ENCODE measurements at places on chromosomes 6 and 20.

DNA sequence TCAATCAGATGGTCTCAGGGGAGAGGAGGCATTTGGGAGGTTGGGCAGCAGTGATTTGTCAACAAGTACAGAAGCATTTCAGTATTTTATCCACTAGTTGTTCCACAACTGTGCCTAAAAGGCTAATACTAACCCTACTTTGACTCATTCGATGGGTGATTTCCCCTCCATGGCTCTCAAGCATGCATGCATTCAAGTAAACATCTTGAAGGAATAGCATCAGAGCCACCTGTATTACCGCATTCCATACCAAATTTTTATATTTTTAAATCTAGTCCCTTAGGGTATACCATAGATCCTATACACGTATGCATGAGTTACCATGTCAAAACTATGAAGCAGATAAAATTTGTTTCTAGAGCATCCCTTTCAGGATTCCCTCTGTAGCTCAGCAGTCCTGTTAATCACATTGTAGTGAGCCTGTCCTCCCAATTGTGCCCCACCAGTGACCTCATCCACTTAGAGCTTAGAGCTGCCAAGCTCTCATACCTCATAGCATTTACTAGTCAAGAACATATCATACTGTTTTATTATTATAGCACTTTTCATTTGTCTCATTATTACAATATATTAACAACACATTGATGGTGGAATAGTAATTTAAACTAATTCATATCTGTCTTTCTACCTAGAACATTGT is 213.8 kb downstream of the LAMA2 start:
- DNase-seq = no peak

DNA sequence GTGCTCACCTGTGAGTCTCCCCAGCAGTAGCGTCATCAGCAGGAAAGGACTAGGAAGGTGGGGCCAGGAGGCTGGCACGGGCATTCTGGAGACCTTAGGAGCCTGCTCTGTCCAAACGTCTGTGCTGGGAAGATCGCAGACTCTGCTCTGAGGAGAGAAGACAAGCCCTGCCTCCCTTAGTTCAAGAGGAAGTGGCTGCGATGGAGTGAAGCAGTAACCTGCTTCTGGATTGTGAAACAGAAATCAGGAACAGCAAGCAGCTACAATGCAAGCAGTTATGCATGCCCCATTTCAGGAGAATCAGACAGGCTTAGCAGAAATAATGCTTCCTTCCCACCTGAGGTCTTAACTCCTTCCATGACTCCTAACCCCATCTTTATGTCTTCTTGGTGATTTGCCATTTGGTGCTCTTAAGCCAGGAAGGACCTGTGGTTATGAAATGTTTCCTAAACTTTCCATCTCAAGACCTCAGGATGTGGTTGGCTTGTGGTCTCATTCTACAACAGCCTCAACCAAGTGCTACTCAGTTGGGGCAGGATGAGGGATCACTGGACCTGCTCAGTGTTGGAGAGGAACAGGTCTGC is at the start of gene SIRPB1:
Gene SIRPB1 (minus strand): TSS at position 149 of the 584 bp plus-strand sequence. CDS start 65 bp downstream, at position 84.
- peak; percentile 7 for DNase-seq

GRCh38 chr6:77561768-77562314 is 91.0 kb upstream of the MEI4 start:
- no peak for DNase-seq

DNA sequence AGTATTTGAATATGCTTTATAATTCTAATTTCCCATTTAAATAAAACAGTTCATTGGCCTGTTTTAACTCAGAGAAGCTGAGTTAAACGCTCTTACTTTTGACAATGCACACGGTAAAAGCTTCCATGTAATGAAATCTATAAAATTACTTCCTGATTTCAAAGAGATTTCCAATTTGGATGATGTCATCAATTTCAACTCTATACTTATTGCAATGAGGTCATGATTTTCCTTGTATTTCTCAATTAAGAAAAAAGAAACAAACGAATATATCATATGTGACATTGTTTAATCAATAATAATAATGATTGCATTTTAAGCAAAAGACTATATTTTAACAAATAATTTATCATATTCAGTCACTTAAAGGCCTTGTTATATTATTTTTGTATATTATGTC is 926.1 kb upstream of the MANEA start:
- no peak for DNase-seq

GRCh38 chr6:145609521-145609920 is 125.8 kb downstream of the EPM2A start:
- no peak for DNase-seq

DNA sequence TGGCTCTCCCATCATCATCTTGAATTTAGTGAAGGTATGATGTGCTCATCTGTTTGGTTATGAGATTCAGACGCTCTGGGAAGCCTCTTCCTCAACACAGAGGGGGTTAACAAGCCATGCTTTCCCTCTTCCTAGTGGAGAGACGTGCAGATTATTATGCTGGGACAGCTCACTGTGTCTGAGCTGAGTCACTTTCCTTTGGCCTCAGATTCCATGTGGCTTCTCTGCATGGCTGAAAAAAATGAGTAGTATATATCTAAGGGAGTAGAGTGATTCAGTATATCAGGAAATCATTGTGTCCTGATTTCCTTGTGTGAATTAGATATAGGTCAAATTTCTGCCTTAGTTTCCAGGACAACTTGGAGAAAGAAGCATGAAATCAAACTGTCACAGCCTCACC is 52.6 kb downstream of the FIG4 start:
- DNase-seq = peak; percentile 23

DNA sequence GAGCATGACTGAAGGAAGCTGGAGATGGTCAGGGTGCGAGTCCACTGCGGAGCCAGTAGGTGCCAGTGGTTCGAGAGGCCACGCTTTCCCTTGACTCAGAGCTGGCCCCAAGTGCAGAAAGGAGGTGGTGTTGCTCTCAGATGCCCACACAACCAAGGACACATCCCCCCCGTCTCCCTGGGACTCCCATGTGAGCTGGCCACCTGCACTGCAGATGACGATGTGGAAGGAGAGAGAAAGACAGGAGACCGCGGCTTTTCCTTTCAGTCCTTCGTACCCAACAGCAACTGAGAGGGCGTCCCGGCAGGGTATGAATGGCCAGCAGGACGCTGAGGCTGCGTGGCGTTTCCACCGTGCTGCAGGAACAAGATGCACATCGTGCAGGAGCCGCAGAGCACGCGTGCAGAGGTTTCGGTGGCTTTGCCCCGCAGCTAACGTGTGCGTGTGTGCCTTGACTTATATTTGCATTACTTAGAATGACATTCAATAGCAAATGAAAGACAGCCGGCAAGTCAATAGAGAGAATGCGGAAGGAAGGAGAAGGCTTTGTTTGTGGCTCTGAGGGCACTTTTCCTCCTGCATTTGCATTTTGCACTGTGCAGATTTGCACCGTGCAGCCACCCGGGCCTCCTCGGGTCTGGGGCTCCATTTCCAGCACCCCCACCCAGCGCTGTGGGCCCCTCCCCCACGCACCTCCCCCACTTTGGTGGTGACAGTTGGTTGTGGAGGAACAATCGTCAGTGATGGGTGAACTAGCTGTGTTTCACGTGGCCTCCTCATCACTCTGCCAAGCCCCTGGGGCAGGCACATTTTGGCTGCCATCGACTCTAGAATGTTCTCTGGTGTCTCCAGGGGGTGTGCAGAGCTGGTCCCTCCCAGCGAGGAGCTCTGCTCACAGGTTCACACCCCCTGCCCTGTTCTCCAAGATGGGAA is 26.4 kb upstream of the BHLHE23 start:
- no peak for DNase-seq

GRCh38 chr6:113920663-113921267 is 50.2 kb downstream of the HDAC2 start:
- no peak for DNase-seq

GRCh38 chr6:16684896-16685554 is 76.2 kb downstream of the ATXN1 start:
- DNase-seq = peak; percentile 64

DNA sequence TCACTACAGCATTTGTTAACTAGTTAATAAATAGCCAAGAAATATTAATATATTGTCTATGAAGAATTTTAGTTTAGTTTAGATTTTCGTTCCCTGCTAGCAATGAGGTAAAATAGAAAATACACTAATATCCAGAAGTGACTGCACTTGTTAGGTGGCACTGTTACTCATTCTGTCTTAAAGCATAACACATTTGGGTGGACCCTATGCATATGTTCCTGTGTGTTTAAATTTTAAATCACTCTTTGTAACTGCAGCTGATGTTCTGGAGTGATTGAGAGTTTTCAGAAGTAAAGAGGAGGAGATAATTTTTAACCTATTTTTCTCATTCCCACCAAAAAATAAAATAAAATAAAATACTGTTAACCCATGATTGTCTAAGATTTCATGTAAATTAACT is 73.9 kb upstream of the SOX4 start:
- no peak for DNase-seq

- DNase-seq = no peak
Observed at GRCh38 chr6:153160221-153160620, 29.1 kb upstream of the RGS17 start.

DNA sequence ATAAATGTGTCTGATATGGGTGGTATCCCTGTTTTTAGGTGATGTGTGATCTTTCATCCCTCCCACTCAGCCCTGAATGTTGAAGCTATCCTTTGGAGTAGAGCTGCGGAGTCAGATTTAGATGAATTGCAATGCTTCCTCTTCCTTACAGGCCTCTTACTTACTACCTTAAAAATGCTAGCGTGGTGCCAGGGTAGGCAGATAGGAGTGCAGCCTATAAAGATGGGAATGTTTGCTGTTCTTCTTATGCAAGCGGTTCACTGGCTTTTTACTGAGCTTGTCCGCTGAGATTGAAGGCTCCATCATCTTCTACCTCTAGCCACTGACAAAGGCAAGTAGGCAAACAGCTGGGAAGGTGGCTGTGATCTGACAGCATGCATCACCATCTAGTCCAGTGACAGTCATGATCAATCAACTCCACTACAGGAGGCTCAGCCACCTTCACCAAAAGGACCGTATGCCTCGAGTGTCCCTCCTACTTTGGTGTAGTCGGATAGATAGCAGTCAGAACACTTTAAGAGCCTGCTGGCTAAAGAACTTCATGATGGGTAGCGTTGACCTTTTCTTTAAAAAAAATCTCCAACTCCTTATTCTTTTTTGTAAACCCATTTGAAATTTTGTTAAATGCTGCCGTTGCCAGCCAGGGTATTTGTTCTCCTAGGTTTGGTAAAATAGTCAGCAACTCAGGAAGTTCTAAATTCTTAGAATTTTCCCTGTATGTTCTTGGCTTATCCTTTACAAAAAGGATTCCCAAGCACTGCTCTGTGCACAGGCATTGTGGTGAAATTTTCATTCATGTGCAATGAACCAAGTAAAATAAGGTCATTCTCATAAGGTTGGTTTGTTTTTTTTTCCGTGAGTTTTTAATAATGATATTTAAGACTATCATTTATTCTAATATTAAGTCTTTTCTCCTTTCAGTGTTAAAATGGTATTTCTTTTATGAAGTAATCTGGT is 169.6 kb downstream of the MTHFD1L start:
- no peak for DNase-seq

- no peak for DNase-seq
Observed at GRCh38 chr6:72856801-72857200, 234.9 kb downstream of the KCNQ5 start.

Data from NCI-H226 (cell line).